Hematopoietic multipotent progenitor cell treated with erythropoietin and hydrocortisone succinate and interleukin-3 and kit ligand, for 15 days (in vitro differentiated cells): ENCODE measurements at places on chromosomes 5 and 9.

- no peak for DNase-seq
Observed at GRCh38 chr5:42927730-42928129, 112.4 kb downstream of the ANXA2R start.

GRCh38 chr5:118326481-118327045 lies 661.8 kb downstream of the DTWD2 start:
- no peak for DNase-seq

DNA sequence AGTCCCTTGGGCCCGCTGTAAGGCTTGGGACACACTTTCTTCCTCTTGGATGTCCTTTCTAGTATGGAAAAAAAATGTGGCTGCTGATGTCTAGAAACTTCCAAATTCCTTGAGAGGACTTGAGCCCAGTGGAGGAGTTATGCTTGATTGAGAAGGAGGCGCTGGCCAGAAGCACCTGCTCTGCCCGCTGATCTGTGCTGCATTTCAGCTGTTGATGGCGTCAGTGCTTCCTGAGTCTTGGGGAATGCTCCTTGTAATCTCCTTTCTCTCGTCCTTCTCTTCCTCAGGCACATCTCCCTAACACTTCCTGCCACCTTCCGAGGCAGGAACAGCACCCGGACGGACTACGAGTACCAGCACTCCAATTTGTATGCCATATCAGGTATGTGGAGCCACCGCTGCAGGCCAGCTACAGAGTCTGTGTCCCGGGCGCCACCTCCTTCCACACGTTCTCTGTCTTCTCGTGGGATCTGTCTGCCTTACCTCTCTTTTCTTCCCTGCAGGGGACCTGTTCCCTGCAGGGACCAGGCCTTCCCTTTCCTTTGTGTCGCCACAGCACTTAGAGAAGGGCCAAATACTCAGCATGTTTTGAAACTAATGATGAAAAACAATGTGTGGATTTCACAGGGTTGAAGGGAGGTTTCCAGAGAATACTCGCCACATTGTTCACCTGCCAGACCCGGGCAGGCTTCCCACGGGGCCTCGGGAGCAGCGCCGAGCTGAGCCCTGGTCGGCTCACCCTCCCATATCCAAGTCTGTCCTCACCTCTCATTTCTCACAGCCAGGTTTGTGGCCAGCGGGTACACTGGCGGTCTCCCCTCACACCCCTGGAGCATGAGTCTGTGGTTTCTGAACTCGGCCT lies 95.2 kb downstream of the MVB12B start:
- no peak for DNase-seq

DNA sequence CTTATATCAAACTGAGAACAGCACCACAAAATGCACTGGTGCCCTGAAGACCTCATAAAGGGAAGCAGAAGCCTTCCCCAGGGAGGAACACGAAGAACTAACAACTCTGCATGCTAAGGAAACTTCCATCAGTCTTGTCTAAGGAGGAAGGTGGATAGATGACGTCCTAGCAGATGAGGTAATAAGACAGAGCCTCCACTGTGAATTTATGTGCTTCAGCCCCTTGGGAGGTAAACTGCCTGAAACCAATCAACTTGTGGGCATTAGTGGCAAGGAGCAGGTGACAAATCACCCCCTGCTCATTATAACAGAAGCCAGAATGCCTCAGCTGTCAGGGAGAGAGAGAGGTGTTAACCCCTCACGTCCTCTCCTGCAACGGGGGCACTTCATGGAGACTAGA lies 48.9 kb upstream of the SPIN1 start:
- no peak for DNase-seq

- DNase-seq, result no peak
Observed at GRCh38 chr5:92580814-92581213, 1000.2 kb downstream of the NR2F1-AS1 start.

DNA sequence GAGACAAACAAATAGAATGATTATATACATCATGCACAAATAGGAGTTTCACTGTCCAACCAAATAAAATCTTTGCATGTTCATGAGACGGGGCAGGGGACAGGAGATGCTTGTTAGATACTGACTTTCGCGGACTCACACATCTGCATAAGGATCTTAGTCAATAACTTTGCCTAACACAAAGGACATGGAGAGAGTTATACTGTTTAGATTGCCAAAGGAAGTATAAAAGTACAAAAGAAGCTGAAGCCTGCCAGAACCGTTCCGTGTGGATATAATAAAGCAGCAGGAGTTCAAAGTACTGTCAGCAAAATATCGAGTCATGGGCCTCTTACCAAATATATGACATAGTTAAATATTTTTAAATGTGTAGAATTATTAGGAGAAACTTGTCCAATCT lies 1148.4 kb downstream of the EFNA5 start:
- DNase-seq, result no peak
